Kidney epithelial cell (primary cell): ENCODE measurements at places on chromosomes 5 and 9. TPM values are rescaled to one million over a fixed set of nuclear protein-coding genes. Genes with fewer than 3 reads are reported as not detected.

Gene PCDHB2
- total RNA-seq: 5.7 and 5.8 TPM in 2 replicates

Gene PCDHA4
- total RNA-seq: 0.27 and 1.2 TPM in 2 replicates

Gene LTC4S
- total RNA-seq: 0.41 and 5.1 TPM in 2 replicates

Gene IL3
- total RNA-seq: not detected in 2 replicates

Gene CFAP157
- 0.07 TPM in 1 of 2 replicates, not detected in the other for total RNA-seq

Gene MSH3
- total RNA-seq: 17.5 and 23.5 TPM in 2 replicates

Gene FAM53C
- 26.3 and 36.8 TPM in 2 replicates for total RNA-seq

Gene UGT3A1
- total RNA-seq: 0.21 and 0.38 TPM in 2 replicates

Gene PRDM9
- 0.07 TPM in 1 of 2 replicates, not detected in the other for total RNA-seq
